RPMI7951 (cell line): ENCODE measurements at places on chromosomes 2 and 18. TPM values are rescaled to one million over a fixed set of nuclear protein-coding genes. Genes with fewer than 3 reads are reported as not detected.

The KIF3C gene
- total RNA-seq, result 10.5 and 25.8 TPM in 2 replicates

The NAB1 gene
- total RNA-seq, result 47.0 and 51.7 TPM in 2 replicates

The AFF3 gene
- total RNA-seq, result 1.3 and 3.6 TPM in 2 replicates

The C18orf63 gene
- not detected in 2 replicates for total RNA-seq

The STPG4 gene
- total RNA-seq, result not detected in 2 replicates

The AOX1 gene
- total RNA-seq, result 26.8 and 27.5 TPM in 2 replicates

The SOCS6 gene
- total RNA-seq, result 20.1 and 27.6 TPM in 2 replicates

The KCMF1 gene
- total RNA-seq, result 48.3 and 56.4 TPM in 2 replicates

The CPO gene
- total RNA-seq, result not detected in 2 replicates

The RRM2 gene
- 134 and 144 TPM in 2 replicates for total RNA-seq

The SSB gene
- total RNA-seq, result 127 and 164 TPM in 2 replicates

The FOXD4L1 gene
- total RNA-seq, result 0.10 TPM in 1 of 2 replicates, not detected in the other

The LYPD6B gene
- 21.6 and 25.9 TPM in 2 replicates for total RNA-seq

The ELOA2 gene
- total RNA-seq, result not detected in 2 replicates

The EVA1A gene
- 68.7 and 95.4 TPM in 2 replicates for total RNA-seq

The FTCDNL1 gene
- total RNA-seq, result 3.0 and 3.1 TPM in 2 replicates

The INHBB gene
- total RNA-seq, result 0.24 TPM in 1 of 2 replicates, not detected in the other
